ENCODE measurements at places on chromosomes 7 and 10. TPM values are rescaled to one million over a fixed set of nuclear protein-coding genes. Genes with fewer than 3 reads are reported as not detected.

GRCh38 chr10:78626471-78626870 lies 442.3 kb upstream of the ZMIZ1 start:
- DNase-seq: no peak

Gene CPA2
- total RNA-seq: 1.9 TPM

Gene HECW1
- total RNA-seq: not detected

- no peak for DNase-seq
Observed at GRCh38 chr10:52578871-52579405, 193.6 kb downstream of the MBL2 start.

DNA sequence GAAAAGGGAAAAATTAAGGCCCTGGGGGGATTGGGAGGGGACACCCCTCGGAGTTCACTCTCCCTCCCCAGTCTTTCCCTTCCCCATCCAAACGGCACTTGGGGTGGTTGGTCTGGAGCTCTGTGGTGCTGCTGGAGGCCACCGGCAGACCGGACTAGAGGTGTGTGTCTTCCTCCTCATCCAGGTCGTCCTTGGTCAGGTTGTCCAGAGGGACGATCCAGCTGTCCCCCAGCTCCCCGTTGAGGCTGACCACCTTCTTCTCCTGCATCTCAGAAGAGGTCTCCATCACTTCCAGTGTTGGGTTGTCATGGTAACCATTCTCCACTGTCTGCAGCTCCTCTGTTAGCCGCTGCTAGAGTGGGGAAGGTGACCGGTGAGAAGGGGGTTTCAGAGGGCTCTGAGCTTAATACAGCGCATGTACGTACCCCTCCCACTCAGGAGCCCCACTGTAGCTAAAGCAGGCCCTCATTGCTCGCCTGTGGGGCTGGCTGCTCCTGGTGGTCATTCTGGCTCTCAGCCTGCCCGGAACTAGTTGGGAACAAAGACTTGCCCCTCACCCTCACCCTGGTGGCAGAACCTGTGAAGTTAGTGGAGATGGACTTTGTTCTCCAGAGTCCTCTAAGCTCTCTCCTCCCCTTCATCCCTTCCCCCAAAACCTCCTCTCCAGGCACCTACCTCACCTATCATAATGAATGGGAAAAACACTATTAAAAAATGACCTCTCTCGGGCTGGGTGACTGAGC lies 52.1 kb downstream of the PODXL start:
- no peak for DNase-seq

Gene NUTM2A
- total RNA-seq: 1.1 TPM

DNA sequence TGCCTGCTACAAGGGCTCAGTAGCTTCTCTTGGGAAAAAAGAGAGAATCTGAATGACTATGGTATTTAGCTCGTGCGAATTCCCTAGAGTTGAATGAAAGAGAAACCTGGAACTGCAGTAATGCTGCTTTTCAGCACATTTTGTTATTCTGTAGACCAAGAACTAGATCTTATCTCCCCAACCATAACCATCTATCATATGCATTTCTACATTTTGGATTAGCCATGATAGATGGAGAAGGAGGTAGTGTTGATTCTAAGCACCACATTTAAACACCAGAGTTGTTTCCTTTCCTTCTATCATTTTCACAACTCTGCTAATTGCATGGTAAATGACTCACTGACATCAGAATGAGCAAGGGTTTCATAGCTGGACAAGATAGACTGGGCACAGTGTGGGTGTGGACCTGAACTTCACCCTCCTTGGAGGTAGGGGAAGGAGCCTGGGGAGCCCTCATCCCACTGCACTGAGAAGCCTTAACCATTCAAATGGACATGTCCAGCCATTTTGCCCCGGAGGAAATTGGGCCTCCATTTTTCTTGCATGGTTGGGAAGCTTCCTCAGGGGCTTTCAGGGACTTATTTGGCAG lies 55.3 kb upstream of the BMPER start:
- no peak for DNase-seq

- no peak for DNase-seq
Observed at GRCh38 chr7:16587790-16588189, 57.8 kb downstream of the ANKMY2 start.

GRCh38 chr10:122449153-122449552 lies 5.3 kb upstream of the ARMS2 start:
- DNase-seq: no peak
